ENCODE measurements at places on chromosomes 7 and 10.

DNA sequence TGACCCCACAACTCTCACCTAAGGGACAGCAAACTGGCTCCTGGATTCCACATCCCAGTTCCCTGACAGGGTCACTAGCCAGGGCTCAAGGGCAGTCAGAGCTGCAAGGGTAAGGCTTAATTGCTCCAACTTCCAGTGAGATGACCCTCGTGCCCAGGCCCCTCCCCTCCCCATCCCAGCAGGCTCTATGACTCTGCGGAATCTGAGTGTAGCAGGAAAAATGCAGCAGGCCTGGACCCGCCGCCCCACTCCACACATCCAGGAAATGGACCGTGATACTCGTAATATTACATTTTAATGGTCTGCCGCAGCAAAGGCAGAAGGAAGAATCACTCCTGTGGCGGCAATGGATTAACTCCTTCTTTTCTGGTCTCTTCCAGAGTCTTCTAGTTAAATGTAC is 91.7 kb upstream of the CHST15 start:
- DNase-seq = no peak

DNA sequence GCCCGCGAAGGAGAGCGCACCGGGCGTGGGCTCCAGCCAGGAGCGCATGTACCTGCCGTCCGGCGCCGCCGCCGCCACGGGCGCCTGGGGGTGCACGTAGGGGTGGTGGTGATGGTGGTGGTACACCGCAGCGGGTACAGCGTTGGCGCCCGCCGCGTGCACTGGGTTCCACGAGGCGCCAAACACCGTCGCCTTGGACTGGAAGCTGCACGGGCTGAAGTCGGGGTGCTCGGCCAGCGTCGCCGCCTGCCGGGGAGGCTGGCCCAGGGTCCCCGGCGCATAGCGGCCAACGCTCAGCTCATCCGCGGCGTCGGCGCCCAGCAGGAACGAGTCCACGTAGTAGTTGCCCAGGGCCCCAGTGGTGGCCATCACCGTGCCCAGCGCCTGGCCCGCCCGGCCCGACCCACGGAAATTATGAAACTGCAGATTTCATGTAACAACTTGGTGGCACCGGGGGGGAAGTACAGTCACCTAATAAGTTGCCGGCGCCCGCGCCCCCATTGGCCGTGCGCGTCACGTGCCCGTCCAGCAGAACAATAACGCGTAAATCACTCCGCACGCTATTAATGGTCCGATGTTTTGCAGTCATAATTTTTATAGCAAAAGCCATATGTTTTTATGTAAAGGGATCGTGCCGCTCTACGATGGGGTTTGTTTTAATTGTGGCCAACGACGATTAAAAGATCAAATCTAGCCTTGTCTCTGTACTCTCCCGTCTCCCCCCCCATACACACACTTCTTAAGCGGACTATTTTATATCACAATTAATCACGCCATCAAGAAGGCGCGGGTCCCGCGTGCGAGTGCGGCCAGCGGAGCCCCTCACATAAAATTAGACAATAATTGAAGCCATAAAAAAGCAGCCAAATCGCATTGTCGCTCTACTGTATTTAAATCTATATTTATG is at the start of gene HOXA9:
Gene HOXA9 (minus strand): TSS at position 449 of the 907 bp plus-strand sequence. CDS start 80 bp downstream, at position 369.
- peak; percentile 66 for DNase-seq

DNA sequence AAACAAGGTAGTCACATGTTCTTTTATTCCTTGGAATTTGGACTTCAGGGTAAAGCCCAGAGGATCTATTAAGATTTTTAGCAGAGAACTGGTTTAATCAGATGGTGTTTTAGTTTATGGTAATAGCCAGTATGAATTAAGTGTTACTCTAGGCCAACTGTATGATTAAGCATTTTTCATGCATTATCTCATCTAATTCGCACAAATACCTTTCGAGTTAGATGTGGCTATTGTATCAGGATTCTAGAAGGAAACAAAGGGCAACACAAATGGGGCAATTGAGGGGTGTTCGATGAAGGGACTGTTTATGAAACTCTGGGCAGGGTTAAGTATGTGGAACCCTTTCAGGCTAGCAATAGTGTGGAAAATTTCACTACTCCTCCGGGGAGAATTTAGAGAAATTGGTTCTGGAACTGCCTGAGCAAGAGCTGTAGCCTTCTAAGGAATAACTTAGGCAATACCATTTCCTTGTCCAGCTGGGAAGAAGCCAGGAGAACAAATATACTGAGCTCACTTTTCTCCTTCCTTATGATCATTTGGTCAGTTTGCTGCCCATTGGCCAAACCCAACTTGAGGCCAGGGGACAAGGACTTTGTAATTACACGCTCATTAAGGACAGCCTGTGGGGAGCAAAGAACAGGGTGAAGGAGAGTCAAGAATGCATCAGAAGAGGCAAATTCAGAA is 319.0 kb upstream of the FZD1 start:
- DNase-seq = no peak

DNA sequence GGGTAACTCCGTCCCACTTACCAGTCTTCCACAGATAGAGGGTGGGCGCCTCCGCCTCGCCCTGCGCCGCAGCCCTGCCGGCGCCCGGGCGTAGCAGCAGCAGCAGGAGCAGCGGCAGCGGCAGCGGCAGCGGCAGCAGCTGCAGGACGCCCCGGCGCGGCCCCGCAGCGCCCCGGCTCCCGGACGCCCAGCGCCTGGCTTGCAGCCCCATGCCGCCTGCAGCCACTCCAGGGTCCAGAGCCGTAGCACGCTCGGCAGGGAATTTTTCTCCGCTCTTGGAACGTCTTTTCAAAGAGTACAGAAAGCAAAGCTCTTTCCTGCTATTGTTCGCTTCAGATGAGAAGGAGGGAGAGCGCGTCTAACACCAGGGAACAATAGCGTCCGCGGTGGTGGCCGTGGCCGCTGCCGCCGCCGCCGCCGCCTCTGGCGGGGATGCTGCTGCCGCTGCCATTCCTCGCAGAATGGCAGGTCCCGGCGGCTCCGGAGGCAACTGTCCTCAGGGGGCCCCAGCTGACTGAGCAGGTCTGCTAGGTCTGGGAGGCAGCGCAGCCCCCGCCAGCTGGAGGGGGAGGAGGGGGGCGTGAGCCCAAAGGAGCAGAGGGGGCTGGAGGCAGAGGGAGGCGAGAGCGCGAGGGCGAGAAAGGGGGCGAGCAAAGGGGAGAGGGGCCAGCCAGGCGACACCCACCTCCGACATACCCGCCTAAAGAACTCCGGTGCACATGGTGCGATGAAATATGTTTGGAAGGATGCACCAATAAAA is at the start of gene THSD7A:
Gene THSD7A (minus strand): TSS at position 463 of the 760 bp plus-strand sequence. CDS start 252 bp downstream, at position 211.
- no peak for DNase-seq

DNA sequence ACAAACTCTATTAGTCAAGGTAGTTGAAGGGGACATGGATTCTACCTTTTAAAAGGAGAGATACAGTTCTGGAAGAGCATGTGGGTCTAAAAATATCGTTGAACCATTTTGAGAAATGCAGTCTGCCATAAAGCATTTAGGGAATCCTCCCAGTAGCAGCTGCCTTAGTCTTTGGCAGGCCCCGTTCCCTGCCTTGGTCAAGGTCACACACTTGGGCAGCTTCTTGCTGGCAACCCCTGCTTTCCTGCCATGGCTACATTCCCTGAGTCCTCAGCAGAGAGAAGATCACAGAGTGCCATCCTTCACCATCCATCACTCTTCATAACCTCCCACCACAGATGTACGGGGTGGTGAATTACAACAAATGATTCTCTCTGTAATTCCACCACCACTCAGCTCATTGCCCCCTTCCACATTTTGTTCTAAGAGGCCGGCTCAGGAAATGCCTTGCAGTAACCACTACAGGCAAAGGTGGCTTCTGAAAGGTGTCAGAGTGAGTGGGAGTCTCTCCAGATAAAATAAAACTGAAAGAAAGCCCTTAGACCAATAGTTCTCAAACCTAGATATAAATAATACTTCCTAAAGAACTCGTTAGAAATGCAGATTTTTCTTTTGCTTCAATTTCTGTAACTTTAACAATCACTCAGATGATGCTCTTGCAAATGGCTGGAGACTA is 121.4 kb upstream of the STK17A start:
- DNase-seq = no peak

DNA sequence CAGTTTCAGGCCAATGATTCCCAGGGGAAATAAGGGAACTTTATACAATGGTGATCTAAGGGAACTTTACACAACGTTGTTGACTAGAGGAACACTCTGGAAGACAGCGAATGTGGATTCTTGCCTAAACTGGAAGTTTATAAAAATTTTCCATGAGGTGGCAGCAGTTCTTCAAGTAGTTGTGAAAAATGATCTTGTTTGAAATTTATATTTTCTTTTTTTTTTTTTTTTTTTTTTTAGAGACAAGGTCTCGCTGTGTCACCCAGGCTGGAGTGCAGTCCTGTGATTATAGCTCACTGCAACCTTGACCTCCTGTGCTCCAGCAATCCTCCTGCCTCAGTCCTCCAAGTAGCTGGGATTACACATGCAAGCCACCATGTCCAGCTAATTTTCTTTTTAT is 32.1 kb upstream of the GTF2I start:
- peak; percentile 94 for DNase-seq

DNA sequence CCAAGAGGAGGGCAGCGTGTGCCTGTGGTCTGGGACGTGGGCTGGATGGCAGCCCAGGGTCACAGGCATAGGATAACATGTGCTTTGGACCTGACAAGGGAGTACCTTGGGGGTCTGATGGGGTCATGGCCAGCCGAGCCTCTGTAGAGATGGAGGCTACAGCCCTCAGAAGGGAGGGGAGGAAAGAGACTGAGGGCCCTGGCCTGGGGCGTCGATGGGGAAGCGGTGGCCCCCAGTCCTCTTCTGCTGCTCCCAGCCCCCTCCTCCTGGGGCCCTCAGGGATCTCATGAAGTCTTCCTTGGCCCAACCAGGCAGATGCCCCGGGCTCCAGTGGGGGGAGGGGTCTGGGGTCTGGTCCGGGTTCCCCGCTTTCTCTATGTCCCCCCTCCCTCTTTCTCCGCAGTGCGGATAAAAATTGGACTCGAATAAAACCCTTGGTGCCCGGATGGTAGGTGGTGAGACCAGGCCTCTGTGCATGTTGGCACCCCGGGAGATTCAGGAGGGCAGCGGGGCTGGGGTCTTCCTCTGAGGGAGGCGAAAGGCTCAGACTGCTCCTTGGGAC is 15.6 kb upstream of the HSPB1 start:
- no peak for DNase-seq

DNA sequence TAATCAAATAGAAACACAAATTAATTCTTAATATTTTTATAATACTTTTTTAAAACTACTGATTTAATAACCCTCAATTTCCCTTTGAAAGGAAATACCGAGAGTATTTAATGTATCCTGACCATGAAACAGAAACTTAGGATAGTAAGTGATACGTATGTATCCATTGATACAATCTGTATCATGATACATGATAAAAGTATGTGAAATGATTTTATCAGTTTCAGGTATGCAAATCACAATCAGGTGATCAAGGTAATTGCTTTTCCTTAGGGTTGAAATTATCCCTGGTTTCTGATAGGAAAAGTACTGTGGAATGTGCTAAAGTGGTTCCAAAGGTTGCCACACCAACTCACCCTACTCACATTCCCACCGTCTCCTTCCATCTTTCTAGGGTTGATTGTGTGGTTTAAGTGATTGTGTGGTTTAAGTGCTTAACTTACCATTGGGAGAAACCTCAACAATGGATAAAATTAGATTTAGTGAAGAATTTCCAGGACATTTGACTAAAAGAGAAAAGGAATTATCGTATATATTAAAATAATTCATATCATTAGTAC is 138.3 kb downstream of the LRRN3 start:
- no peak for DNase-seq

DNA sequence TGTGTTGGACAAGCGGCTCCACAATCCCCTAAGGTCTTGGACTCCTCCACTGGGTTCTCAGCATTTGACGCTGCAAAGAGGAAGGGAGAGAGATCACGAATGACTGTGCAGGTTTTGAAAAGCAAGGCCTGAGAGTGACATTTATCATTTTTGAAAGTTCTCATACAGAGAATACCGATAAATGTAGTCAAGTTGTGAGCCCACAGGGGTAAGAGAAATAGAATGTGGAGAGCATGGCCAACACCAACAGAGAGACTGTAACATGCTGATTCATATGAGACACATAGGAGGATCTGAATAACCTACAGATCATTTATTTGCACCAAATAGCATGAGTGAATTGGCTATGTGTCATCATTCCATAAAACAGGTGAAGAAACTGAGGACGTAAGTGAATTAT is 230.5 kb upstream of the MBL2 start:
- DNase-seq = no peak

- DNase-seq = no peak
These were observed 310.1 kb downstream of the PTPRN2 start for GRCh38 chr7:158277219-158278141.

DNA sequence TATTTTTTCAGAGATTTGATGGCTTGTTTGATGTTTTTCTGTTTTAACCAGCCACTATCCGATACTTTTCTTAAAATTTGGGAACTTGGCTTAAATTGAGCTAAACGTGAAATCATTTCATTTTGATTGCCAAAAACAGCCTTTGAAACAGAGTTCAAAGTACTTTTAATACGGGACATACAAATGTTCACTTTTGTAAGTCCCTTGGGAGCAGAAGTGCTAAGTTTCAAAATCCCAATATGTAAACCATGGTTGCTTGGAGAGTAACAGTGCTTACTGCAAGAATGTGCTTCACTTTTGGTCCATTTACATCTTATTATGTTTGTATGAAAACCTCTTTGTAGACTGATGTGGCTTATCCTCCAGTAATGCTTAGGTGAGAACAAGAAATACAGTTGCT is 10.9 kb downstream of the PNPLA8 start:
- DNase-seq = no peak

DNA sequence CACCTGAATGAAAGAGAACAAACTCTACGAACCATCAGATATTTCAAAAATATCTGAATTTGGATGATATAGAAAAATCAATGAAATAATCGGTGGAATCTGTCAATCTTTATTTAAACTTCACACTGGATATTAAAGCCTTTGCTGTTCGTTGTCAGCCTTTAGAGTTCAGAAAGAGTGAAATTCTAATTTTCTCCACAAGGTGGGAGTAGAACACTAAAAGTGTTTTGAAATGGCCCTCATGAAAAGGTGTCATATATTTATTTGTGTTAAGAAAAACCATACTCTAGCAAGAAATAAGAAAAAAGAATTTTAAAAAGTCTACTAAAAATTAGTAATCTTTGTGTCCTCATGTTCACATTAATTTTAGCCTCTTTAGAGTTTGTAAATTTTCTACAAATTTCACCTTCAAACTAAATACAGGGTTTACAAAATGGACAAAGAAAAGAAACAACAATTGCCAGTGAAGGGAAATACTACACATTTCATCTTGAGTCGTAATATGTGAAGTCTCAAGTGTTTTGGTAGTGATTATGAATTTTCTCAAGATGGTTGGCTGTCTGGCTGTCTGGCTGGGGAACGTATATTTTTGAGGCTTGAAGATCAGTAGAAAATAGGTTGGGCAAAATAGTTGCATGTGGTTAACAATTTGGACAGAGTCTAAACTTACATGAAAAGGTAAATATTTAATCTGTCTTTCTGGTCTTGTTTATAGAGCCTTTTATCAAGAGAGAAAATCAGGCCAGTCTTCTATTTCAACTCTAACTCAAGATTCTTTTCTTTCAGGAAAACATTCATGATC is 43.7 kb downstream of the DNAJB9 start:
- peak; percentile 82 for DNase-seq

DNA sequence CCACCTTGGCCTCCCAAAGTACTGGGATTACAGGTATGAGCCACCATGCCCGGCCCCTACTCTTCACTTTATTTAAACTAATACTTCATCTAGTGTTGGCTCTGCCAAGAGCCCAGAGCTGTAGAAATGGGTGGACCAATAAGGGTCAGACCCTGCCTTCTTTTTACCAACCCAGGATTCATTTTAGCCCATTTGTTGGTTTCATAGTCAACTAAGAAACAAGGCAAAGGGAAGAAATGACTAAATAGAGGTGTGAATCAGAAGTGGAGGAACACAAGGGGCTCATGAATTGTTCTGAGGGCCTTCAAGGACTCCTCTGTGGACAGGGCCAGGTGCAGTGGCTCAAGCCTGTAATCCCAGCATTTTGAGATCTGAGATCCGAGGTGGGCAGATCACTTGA is 1.1 kb downstream of the ANKRD2 start:
- DNase-seq = no peak

Data from inflammatory macrophage treated with lipopolysaccharide for 1 hour (primary cell).